SK-N-SH treated with all-trans-retinoic acid at 6 μM for 48 hours (cell line): ENCODE measurements at places on chromosomes 5 and 9.

DNA sequence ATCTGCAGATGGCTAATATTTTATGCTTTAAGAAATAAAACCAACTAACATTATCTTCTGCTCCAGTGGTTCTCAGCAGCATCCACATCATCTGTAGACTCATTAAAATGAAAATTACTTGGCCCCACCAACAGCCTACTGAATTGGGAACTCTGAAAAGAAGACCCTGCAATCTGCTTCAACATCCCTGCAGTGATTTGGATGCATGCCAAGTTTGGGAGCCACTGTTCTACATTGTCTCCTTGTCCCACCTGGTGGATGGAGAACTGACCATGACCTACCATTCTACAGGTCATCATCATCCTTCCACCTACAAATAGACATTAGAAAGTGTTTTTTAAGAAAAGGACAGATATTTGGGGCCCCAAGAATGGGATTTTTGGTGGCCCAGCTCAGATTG, 71.1 kb downstream of the ACER2 start:
- ATAC-seq: no peak

GRCh38 chr5:168261227-168261571, 30.2 kb upstream of the WWC1 start:
- no peak for ATAC-seq

DNA sequence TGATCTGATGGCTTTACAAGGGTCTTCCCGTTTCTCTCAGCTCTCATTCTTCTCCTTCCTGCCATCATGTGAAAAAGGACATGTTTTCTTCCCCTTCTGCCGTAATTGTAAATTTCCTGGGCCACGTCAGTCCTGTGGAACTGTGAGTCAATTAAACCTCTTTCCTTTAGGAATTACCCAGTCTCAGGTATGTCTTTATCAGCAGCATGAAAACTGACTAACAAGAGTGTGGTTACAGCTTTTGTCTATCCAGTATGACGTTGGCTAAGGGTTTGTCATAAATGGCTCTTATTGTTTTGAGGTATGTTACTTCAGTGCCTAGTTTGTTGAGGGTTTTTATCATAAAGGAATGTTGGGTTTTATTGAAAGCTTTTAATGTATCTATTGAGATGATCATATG, 501.6 kb downstream of the CAAP1 start:
- ATAC-seq: no peak

- no peak for ATAC-seq
Measured at GRCh38 chr9:89753472-89754055, 148.8 kb downstream of the GADD45G start.

DNA sequence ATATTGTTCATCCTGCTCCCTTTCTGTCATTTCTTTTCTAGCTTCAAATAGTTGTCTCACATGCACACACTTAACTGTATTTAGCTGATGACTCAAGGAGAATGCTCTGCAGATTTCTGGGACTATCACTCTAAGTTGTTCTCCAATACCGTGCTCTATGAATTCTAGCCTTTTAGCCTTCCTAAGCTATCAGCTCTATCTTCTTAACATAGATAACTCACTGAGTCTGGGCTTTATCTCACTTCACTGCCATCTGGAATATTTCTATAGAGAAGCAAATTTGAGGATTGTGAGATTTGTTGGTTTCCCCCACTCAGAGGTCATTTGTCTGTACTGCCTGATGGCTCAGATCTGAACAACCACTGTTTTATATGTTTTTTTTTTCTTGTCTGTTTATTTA, 369.7 kb downstream of the TUSC1 start:
- no peak for ATAC-seq

- peak; percentile 32; the same call in 1 of the 3 replicates for ATAC-seq
Measured at GRCh38 chr9:127846443-127847177, 7.8 kb downstream of the ENG start.

GRCh38 chr5:103472265-103472664, 90.3 kb downstream of the NUDT12 start:
- ATAC-seq: peak; percentile 49; the same call in 2 of the 3 replicates

GRCh38 chr5:144085381-144085780, 85.1 kb downstream of the YIPF5 start:
- no peak for ATAC-seq

DNA sequence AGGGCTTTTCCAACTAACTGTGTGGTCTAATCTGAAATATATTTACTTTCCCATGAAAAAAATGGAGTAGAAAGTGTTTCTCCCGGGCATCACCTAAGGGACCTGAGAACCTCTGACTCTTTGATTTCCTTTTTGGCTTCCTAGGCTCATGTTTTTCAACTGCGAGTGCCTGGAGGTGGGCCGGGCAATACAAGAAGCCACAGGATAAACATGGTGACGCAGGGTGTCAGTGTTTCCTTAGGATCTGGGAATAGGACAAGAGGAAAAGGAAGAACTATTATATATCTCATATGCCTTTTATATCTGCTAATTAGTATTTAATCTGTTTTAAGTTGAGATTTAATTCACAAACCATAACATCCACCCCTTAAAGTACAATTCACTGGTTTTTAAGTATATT, 11.4 kb upstream of the LECT2 start:
- ATAC-seq: no peak

- no peak for ATAC-seq
Measured at GRCh38 chr5:37936091-37936490, 96.2 kb upstream of the GDNF start.

DNA sequence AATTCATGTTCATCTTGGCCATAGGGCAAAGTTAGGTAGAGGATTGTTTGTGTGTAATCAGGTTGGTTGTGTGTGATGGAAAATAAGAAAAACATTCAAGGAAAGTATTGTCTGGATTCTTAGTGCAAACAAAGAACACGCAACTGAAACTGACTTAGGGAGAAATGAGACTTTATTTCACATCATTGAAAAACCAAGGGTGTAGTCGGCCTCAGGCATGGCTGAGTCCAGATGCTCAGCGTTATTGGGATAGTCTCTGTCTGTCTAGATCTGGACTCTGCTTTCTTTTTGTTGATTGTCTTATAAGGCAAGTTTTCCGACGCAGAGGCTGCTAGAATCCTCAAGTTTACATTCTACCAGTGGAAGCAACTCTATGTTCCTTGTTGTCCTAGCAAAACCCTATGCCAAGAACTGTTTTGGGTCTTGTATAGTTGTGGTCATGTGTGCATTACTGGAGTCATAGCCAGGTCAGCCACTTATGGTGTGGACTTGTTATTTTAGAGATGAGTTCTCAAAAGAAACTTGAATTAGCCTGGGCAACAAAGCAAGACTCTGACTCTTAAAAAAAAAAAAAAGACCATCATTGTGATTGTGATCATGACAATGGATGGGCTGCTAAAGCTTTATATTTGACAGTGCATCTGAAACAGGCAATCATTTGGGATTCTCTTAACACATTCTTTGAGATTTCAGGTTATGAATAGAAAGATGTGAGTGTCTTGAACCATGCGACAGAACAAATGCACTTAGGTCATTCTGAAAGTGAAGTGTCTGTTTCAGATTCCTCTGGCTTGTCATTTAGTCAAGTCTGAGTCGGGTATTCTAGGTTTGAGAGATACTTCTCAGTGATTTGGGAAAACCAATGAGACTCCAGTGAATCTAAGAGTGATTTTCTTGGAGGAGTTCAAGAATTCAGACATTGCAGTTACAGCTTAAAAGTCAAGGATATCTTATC, 82.6 kb downstream of the DOCK2 start:
- ATAC-seq: no peak

GRCh38 chr9:4638968-4639367, 23.1 kb upstream of the PLPP6 start:
- ATAC-seq: no peak

DNA sequence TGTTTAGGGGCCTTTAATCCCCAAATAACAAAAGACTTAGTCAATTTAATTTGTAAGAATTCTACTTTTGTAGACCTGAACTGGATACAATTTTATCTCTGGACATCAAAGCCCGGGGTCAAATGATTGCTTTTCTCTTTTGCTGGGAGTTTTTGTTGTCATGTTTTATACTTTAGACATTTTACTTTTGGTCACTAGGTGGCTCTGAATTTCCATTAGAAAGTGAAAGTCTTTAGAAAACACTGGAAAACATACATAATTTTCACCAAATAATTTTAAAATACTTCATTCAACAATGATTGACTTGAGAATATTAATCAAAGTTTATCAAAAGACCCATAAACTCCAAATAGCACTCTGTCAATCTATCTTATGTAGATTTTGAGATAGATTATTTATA, 2.8 kb upstream of the PCA3 start:
- ATAC-seq: 0 out of 3 replicates have a peak, but pooled peaks have one; percentile 35

- ATAC-seq: 0 out of 3 replicates have a peak, but pooled peaks have one; percentile 36
Measured at GRCh38 chr5:2017540-2018389, 135.0 kb upstream of the IRX4 start.
